GM19239 (cell line): ENCODE measurements at places on chromosomes 7 and 10.

DNA sequence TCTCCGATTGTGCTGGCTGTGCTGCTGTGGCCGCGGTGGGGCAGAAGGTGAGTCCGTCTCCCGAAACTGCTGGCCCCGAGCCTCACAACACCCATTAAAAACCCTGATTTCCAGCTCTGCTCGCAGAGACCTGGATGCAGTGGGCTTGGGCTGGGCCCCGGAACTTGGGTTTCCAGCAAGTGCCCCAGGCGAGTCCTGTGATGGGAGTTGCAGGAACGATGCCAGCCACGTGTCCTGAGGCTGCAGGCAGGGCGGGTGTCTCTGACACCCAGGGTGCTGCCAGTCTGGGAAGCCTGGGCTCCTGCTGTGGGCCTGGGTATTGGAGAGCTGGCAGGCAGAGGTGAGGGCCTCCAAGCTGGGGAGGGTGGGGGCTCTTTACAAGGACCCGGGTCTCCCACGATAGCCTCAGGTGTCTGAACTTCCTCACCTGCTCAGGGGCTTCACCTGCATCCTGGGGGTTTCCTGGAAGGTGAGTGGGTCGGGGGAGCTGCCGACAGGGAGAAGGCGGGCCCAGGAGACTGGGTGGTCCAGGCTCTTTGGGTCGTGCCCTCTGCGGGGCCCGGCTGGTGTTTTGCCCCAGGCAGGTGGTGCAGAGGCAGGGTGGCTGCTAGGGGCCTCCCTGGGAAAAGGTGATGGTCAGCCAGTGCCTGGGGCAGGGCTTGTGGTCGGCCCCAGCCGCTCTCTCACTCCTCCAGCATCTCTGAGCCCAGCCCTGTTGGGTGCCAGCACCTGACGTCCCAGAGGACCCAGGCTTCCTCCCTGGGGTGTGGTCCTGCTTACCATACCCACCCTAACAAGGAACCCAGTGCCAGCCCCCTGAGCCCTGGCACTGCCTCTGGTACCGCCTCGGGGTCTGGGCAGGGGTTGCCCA lies 180.3 kb downstream of the DNAJB6 start:
- no peak for DNase-seq

- no peak for DNase-seq
Observed at GRCh38 chr7:5776894-5777660, 4.4 kb downstream of the RNF216 start.

DNA sequence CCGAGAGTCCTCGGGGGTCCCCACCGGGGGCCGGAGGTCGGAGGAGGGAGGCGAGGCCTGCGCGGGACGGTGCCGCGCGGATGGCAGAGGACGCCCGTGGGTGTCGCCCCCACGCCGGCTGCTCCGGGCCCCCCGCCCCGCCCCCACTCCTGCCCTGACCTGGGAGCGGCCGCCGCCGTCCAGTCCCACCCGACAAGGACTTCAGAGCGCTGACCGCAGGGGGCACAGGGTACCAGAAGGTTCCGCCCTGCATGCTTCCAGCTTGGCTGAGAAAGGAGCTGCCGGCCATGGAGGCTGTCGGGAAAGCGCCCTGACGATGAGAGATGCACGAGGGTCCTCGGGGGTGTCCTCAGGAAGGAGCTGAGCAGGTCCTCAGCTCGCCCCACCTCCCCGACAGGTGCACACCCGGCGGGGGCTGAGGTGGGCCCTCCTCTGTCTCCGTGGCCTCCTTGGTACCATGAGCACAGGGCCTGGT lies 57.0 kb upstream of the DNAJB6 start:
- no peak for DNase-seq

DNA sequence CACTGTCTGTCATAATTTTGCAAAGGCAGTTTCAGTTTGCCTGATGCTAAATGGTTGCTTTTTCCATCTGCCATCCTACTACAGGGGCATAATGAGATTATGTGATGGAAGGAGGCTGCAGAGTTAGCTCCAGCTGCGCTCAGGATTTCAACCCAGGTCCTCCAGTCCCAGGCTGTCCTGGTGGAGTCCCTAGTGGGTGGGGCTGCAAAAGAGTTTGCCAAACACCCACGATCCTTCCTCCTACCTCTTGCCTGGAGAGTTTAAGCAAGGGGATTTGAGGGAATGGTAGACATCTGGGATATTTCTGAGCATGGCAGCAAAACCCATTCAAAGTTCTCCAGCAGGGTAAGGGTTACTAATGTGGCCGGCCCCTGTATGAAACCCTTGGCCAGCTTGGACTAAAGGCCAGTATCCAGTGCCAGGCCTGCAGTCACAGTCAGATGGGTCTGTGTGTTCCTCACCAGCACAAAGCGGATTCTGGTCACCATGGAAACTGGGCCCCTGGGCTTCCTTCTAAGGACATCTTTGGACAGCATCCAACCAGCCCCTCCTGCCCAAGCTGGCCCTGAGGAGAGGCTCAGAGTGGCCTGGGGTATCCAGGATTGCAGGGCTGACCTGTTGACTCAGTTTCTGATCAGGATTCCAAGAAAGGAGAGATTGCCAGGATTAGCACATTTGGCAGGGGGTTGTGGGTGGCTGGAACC lies 42.7 kb upstream of the CHST3 start:
- DNase-seq: no peak
